ENCODE measurements at places on chromosomes 4 and X.

GRCh38 chr4:81180916-81181315 is 34.1 kb downstream of the PRKG2 start:
- no peak for DNase-seq

GRCh38 chr4:177386278-177386815 is 55.9 kb downstream of the AGA start:
- DNase-seq = no peak

GRCh38 chr4:83118869-83119268 is 4.3 kb upstream of the PLAC8 start:
- DNase-seq = no peak

- no peak for DNase-seq
Observed at GRCh38 chr4:121164291-121164690, at the start of gene TNIP3. Gene TNIP3 (minus strand): TSS chr4:121164321. CDS start chr4:121164125, 196 bp downstream.

DNA sequence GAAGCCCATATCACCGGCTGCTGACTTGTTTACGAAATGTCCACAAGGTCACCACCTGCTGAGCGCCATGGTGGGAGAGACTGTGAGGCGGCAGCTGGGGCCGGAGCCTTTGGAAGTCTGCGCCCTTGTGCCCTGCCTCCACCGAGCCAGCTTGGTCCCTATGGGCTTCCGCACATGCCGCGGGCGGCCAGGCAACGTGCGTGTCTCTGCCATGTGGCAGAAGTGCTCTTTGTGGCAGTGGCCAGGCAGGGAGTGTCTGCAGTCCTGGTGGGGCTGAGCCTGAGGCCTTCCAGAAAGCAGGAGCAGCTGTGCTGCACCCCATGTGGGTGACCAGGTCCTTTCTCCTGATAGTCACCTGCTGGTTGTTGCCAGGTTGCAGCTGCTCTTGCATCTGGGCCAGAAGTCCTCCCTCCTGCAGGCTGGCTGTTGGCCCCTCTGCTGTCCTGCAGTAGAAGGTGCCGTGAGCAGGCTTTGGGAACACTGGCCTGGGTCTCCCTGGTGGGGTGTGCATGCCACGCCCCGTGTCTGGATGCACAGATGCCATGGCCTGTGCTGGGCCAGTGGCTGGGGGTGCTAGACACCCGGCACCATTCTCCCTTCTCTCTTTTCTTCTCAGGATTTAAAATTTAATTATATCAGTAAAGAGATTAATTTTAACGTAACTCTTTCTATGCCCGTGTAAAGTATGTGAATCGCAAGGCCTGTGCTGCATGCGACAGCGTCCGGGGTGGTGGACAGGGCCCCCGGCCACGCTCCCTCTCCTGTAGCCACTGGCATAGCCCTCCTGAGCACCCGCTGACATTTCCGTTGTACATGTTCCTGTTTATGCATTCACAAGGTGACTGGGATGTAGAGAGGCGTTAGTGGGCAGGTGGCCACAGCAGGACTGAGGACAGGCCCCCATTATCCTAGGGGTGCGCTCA is 8.7 kb upstream of the MSANTD1 start:
- DNase-seq = no peak

DNA sequence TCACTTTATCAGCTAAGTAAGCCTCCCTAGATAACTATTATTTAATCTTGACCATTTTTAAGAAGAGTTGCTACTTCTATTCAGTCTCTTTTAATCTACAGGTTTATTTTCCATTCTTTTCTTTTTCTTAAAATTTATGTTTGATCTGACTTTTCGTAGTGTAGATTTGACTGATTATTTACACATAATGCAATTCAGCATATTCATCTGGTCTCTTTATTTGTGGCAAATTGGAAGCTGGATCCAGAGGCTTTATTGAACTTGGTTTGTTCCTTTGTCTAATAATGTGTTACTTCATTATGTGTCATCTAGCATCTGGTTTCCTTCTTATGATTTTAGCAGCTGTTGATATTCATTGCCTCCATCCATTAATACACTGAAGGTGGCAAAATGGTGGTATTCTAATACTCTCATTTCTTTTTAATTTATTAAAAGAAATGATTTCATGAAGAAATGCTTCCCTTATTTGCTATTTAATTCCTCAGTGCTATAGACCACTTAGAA is 113.0 kb downstream of the FBXW7 start:
- DNase-seq = no peak

GRCh38 chrX:132740316-132741123 is 217.9 kb downstream of the HS6ST2 start:
- DNase-seq = no peak

DNA sequence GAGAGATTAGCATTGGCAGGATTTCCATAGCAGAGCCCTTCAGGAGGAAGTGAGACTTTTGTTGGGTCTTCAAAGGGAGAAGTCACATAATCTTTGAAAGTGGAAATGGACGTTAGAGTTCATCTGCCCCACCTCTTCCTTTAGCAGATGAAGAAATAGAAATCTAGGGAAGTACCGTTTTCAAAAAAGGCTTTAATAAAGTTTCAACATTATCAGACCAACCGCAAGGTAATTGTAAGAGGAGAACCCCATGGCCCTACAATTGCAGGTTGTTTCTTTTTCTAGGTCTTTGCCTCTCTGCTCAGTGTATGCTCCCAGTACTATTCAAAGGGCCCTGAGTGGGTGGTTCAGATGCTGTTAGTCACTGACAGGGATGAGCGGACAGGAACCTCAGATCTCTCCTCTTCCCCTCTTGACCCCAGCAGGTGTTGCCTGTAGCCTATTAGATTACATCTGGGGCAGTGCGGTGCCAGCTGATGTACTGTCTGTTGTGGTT is 48.6 kb upstream of the AP1S2 start:
- DNase-seq = no peak

DNA sequence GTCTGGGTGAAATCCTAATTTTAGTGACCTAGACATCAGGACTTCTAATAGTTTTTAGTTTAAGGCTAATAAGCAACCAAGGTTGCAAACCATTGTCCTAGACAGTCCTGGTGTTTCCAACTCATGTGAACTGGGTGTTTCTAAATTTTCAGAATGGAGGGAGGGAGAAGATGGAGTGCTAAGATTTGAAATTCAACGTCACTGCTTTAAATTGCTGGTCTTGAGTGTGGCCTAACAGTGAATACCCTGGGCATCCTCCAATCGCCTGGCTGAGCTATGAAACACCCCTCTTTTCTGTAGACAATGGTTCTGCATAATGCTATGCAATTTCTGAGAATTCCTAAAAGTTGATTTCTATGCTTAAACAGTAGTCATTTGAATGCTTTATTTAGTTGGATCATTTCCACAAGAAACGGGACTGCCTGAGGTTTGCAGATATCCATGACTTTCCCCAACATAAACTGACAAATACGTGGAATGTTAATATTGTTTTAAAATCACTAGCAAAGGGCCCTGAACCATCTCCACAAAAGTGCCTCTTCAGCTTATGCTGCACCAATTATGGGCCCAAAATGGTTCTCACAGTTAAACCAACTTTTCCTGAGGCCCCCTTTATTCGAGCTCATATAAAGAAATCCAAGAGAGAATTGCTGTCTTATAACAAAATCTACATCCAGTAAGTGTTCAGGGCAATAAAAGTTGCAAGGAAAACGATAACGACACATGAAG is 1.1 kb downstream of the FBXL5 start:
- no peak for DNase-seq

DNA sequence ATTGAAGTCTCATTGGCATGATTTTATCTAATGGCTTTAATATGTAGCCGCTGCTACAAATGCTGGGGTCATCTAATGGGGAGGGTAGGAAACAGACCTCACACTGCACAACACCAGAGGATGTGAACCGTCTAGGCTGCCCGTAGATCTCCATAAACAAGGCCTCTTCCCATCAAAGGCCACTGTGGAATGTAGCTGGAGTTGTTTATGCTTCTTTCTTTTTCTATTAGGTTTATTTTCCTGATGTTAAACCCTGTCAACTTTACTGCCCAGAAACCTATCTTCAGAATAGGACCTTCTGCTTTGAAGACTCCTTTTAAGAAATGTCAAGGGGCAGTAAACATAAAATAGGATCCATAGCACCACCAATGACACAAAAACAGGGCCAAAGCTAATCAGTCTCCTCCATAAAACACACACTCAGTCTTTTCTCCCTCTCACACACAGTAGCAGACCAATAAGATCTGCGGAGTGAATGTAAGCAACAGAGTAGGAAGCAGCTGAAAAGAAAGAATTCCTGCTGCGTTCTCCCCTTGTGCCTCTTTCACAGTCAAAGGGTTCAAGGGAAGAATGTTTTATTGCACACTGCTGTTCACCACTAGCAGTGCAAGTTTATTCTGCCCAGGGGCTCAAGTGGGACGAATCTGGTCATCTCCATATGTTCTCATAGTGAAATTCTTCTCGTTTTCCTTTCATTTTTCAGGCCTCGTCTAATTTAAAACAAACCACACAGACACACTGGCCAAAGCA is 72.2 kb downstream of the MAML3 start:
- DNase-seq = no peak

DNA sequence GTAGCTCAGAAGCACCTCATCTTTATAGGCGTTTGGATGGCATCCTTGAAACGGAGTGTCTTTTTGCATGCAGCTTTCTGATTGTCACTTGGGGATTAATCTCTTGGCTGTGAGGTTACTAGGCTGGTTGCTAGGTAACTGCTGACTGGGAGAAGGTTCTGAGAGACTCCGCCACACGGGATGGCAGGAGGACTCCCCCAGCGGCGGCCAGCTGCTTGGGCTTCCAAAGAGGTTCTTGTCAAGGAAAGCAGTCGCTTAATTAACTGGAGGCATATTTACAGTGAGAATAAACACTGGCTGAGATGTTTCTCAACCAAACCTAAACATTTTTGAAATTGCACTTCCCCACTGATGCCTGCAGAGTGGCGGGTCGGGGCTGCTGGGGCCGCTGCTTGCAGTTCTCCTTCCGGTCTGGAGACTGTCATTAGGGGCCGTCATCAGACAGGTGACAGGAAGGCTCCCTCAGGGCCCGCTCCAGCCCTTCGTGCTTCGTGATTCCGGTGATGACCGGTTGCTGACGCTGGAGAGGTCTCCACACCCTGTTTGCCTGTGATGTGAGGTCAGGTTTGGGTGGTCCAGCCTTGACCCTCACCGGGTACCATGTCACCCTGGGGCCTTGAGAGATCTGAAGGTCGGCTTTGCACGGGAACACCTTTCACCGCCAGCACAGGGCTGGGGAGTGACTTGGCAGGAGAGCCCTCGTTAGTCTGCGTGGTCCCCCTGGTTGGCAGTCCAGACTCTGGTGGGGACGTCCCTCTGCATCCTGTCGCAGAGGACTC is 9.1 kb downstream of the NSG1 start:
- DNase-seq = no peak

GRCh38 chr4:76821641-76822040 is 76.3 kb downstream of the SOWAHB start:
- DNase-seq = no peak

- DNase-seq = no peak
Observed at GRCh38 chr4:123110147-123110546, 187.8 kb upstream of the NUDT6 start.

GRCh38 chr4:68927165-68927564 is 24.4 kb downstream of the UGT2A3 start:
- DNase-seq = no peak

DNA sequence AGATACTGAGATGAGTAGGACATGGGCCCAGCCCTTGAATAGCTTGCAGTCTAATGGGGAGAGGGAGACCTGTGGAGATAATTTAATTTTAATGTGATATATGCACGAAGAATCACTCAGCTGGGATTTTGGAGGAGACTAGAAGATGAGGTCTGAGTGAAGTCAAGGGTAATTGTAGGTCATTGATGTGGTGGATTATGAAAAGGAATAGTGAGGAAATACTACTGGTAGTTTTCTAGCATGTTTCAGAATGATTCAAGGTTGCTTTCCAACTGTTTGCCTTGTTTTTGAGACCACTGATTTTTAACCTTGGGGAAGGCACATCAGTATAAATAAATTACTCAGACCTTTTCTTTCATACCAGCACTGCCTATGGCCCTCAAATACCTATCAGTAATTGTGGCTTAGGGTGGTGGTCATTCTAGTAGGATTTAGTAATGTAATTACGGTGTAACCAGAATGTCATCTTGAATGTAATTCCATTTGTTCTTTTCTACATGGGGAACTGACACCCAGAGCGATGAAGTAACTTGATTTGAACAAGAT is 25.6 kb downstream of the PTTG2 start:
- DNase-seq = no peak

DNA sequence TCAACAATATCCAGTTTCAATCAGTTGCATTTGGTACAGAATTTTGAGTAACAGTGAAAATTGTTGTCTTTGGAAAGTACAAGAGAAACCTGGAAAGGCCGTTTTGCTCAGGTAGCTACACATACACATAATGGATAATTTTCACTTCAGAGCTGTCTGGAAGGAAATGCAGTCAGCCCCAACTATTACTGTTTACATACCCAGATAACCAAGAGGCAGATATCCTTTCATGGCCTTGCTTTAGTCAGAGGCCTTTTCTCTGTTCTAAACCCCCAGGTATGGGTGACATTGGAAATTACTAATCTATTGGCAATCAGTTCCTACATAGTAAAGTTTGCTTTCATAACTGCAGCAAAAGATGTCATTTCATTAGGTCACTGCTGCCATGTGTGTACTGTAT is 244.9 kb upstream of the EMCN start:
- no peak for DNase-seq

- no peak for DNase-seq
Observed at GRCh38 chr4:88429401-88429800, 27.5 kb upstream of the HERC5 start.

DNA sequence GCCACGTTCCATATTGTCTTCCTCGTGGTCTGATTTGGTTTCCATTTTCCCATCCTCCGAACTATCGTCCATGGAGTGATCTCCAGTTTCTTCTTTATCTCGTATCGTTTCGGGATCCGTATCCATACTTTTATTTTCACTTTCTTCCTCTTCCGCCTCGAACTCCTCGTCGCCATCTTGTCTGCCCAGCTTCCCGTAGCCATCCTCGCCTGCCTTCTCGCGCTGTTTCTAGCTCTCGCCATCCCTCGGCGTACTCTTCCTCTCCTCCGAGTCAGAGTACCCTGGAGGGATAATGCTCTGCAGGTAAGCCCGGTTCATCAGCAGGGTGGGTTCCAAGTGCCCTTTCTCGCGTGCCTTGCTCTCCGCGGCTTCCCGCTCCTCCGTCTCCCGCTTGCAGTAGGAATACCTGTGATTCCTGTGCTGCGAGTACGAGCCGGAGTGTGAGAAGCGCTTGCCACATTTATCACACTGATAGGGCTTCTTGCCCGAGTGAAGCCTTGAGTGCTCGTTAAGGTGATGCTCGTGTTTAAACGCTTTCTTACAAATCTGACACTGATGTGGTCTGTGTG is 134.5 kb upstream of the TAPT1 start:
- no peak for DNase-seq

DNA sequence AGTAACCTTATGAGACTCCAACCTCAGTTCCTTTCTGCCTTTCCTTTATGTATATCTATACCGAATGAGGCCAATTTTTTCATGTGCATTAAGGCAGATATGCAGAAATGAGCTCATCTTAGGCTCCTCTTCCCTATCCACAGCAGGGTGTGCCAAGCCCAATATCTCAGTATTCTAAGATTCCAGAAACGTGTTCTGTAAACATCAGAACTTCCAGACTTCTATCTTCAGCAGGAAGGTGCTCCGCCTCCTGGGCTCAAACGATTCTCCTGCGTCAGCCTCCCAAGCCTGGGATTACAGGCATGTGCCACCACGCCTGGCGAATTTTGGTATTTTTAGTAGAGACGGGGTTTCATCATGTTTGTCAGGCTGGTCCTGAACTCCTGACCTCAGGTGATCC is 31.0 kb upstream of the CCNG2 start:
- no peak for DNase-seq

Data from stimulated activated CD4-positive, alpha-beta T cell treated with anti-CD3 and anti-CD28 coated beads, Interleukin-12 subunit alpha, Interleukin-12 subunit beta, amount 100 ng/mL, for 24 hours (primary cell).